Tongue (tissue), 3 donors: ENCODE measurements at places on chromosomes 1 and 21. TPM values are rescaled to one million over a fixed set of nuclear protein-coding genes. Genes with fewer than 3 reads are reported as not detected.

TRPM2 gene
- 2.2 TPM for total RNA-seq

SLC30A10 gene
- total RNA-seq = 2.2 TPM

GRCh38 chr21:17612565-17613241, at the start of gene BTG3:
Gene BTG3, minus strand, starts transcription at chr21:17612901. Its CDS starts 3,757 bp downstream, at chr21:17609144.
- DNase-seq = peak; percentile 93

DNA sequence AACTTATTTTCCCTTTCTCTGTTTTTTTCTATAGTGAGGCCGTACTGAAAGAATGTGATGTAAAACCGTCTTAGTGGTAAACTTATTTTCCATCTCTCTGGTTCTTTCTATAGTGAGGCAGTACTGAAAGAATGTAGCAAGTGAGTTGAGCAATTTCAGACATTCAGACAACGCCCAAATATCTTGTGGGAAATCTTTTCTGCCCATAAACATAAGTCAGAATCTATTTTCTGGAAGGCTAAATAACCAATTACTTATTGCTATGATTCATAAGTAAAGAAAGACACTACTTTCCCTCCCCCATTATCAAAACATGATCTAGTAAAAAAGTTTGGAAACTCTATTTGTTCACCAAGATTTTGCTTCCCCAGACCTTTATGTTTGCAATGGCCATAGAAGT, 18.8 kb upstream of the SCCPDH start:
- no peak for DNase-seq

DNA sequence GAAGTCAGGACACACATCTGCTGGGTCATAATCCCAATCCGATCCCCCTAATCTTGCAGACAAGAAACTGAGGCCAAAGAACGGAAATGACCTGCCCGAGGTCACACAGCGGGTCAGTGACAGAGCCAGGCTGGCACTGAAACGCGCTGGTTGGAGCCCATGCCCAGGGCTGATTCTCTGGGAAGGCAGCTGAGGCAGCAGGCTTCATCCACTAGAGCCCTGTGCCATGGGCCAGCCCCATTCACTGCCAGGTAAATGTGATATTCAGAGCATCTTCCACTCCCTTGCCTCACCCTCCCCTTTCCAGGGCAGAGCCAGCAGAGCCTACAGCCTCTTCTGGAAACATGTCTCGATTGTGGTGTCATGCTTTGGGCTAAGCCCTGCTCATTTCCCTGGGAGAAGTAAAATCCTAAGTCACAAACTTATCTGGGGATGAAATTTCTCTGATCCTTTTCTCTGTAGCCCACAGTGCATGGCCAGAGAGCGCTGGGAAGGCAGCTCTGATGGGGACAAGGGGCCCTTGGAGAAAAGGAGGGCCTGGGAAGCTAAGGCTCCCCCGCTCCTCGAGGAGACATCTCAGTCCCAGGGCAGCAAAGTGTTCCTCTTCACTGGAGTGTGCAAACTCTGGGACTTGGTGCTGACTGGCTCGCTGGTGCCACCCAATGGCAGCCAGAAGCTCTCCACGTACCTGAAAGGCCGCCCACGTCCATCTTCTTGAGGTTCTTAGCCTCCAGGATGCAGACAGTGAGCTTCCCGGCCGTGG, 110.4 kb downstream of the SYT2 start:
- DNase-seq = peak; percentile 80
